ENCODE measurements at places on chromosomes 3 and 15.

DNA sequence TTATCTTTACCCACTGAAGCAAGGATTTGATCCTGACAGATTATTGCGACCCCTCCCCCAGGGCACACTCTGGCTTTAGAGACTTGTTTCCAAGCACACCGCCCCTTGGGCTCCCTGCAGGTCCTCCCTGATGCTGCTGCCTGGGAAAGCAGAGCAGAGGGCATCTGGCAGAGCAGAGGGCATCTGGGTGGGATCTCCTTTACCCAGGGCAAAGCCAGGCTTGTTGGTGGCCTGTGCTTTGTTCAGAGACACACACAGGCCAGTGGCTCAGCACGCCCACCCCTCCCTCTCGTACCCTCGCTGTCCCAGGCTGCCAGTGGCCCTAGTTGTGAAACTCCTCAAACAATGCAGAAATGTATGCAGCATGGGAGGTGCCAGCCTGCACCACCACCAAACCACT is 4.8 kb downstream of the KLF13 start:
- no peak for DNase-seq

DNA sequence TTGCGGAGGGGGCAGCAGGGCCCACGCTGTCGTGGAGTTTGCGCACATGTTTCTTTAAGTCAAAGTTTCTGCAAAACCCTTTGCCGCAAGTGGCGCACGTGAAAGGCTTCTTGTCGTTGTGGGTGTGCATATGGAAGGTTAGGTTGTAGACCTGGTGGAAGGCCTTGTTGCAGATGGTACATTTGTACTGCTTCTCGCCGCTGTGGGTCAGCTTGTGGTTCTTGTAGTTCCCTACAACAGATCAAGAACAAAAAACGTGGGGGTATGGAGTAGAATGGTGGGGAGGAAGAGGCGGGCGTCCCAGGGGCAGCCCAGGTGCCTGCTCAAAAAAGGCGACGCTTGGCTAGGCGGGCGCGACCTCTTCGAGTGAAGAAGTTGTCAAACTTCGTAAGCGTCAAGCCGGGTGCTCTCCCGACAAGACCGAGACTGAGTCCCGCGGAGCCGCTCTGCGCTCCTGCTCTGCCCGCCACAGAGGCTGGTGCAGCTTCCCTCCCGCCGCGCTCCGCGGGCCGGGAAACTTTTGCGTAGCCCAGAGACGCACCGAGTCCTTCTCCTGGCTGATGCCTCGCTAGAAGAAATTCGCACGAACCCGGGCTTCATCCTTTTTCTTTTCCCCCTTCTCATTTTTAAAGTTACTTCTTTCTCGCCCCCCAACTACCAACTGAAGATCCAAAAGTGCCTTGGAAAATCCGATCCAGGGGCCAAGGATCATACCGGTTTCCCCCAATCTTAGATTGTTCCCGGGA is 3.1 kb downstream of the FEZF2 start:
- no peak for DNase-seq

DNA sequence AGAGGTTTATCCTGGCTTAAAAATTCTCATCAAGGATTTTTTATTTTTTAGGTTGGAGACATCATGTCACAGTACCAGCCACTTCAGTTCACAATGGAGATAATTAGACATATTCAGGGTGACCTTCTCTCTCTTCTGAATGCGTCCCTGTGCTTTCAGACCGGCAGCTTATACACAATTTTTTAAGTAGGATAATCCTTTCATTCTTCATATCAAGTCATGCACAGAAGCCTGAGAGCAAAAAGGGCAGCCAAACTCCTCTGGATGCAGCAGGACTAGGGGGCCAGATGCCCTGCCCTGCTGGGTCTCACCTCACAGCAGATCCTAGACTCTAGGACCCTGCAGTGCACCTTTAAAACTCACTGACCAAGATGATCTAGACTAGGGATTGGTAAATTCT is 210.4 kb downstream of the ERC2 start:
- DNase-seq = no peak

DNA sequence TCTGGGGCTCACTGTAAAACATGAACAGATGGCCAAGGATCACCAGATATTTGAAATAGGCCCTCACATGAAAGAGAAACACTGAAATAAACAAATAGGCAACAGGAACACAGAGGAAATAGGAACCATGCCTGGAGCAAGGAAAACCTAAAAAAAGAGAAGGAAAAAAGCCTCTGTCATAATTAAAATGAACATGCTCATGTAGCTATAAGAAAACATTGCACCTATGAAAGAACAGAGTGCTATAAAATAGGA is 102.4 kb downstream of the RAB11A start:
- DNase-seq = no peak

DNA sequence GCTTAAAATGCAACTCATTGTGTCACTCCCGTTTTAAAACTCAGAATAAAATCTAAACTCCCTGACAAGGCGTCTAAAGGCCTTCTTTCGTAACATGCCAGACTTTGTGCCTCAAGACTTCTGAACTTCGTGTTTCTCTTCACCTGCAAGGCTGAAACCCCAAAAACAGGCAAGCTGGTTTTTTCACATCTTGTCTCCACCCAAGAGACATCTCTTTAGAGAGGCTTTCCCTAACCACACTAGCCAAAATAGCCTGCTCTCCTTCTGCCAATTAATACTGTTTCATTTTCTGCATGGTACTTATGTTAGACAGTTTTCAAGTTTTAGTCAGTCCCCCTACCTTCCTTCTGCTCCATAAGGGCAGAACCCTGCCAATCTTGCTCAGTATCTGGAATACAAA is 41.6 kb downstream of the RAF1 start:
- DNase-seq = no peak

- DNase-seq = no peak
Measured at GRCh38 chr3:9468460-9468859, 71.0 kb downstream of the SETD5 start.

DNA sequence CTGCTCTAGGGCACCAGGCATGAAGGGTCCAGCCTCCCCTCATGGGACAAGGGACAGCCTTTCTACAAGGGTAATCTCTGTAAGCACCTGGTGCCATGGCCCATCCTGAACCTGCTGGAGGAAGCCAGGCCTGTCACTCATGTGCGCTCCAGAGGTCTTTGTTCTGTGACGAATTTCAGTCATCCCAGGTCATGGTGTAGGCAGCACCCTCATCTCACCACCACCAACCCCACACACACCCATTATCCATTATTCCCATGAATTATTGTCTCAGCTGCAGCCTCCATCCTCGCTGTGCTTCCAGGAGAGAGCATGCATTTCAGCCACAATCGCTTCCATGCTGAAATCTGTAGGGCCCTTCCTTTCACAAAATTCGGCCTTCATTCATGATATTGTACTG is 419.3 kb downstream of the EPHB1 start:
- no peak for DNase-seq

DNA sequence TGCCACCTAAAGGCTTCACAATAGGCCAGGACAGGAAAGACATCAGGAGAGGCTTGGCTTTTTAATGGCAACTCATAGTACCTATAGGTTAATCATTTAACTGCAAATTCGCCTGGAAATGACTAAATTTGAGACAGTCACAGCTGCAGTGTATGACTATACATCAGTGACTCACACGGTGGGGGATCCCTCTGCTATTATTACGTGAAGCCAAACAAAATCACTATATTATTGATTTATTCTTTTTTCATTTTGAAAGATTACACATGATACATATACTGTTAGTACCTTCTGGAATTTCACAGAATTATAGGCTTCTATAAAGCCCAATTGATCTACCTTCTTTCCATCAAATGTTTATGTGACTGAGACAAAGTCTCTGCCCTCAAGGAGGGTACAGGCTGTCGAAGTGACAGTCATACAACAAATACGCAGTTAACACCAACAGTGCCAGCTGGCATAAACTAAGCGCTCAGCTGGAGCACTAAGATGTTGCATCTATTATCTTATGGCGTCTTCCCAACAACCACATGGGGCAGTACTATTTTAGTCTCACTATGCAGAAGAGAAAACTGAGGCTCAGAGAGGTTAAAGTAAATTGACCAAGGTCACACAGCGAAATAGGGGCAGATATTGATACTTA is 82.0 kb upstream of the LMOD3 start:
- no peak for DNase-seq
